ENCODE measurements at places on chromosomes 7 and 10.

GRCh38 chr7:136104269-136104603, 127.1 kb upstream of the MTPN start:
- no peak for DNase-seq

DNA sequence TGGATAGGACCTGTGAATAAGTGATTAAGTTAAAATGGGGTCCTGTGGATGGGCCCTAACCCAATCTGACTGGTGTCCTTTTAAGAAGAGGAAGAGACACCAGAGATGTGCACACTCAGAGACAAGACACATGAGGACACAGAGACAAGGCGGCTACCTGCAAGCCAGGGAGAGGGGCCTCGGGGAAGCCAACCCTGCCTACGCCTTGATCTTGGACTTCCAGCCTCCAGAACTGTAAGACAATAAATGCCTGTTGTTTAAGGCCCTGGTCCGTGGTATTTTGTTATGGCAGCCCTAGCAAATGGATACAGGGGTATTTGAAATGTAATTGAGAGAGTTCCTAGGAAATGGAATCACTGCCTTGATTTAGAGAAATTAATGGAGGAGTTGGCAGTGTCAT, 225.3 kb downstream of the SKAP2 start:
- DNase-seq: no peak

- DNase-seq: no peak
Measured at GRCh38 chr10:4239186-4239585, 454.2 kb upstream of the KLF6 start.

GRCh38 chr7:31071645-31072029, 19.5 kb downstream of the ADCYAP1R1 start:
- DNase-seq: no peak

- no peak for DNase-seq
Measured at GRCh38 chr7:9028012-9028411, 594.6 kb downstream of the NXPH1 start.

DNA sequence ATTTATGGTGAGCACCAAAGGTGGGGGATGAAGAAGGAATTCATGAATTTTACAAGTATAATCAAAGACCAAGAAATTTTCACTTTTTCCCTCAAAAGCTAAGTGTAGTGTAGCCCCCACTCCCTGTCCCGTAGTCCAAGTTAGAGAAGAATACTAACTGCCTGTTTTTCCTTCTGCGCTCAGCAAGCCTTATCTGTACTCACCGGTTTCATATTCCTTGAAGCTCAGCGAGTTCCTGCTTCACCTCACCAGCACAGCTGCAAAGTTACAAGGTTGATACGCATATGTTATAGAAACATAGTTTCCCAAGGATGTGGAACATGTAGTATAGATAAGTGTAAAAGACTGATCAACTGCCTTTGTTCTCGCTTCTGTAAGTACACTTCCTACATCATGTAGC, 16.0 kb upstream of the ZNF33B start:
- DNase-seq: no peak

GRCh38 chr10:111126077-111126476, 49.2 kb downstream of the ADRA2A start:
- DNase-seq: no peak

DNA sequence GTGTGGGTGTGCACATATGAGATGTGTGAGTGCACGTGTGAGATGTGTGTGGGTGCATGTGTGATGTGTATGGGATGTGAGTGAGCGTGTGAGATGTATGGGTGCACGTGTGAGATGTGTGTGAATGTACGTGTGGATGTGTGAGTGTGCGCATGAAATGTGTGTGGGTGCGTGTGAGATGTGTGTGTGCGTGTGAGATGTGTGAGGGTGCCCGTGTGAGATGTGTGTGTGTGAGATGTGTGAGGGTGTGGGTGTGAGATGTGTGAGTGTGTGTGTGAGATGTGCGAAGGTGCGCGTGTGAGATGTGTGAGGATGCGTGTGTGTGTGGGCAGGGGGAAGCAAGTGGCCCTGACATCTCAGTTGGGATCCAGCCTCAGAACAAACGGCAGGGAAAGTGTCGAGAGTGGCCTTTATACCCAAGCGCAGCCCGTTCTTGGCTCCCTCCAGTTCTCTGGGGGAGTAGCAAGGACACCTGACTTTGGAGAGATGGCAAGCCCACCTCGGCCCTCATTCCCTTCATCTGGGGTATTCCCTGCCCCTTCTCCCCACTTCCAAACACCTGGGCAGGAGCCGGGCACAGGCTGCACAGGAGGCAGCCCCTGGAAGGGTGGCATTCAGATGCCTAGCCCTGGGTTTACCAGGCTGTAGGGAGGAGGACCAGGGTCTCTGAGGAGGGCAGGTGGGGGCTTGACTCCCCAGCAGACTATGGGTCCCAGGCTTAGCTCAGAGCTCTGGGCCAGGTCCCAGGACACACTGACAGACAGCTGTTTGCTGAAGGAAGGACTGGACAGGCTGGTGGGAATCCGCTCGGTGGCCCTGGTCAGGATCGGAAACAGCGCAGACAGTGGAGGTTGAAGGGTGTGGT, 31.6 kb downstream of the PPIF start:
- no peak for DNase-seq

- DNase-seq: no peak
Measured at GRCh38 chr10:90222939-90223338, 521.5 kb downstream of the KIF20B start.

- DNase-seq: no peak
Measured at GRCh38 chr7:137480401-137480800, 136.9 kb upstream of the PTN start.

DNA sequence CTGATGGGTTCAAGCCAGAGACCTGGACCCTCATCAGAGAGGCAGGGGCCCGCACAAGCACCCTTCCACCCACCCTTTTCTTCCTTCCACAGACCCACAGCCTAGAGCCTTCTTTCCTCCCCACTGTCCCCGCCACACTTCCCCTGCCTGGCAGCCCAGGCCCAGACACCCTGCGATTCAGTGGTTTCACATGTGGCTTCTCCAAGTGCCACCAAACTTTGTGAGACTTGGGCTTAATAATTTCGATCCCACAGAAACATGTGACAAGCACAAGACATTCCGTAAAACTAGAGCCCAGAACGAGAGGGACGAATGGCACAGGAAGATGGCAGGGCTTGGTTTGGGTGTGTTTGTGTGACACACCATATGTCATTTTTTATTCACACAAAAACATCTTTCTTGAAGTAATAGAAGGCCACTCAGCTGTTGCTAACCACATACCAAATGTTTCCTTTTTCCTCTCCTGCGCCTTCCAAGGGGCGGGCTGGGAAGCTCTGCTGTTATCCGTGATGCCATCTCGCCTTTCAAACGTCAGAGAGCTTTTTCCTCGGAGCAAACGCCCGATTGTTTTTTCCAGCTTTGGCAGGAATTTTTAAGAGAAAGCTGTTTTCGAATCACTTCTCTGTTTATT, 162.9 kb downstream of the GRK5 start:
- no peak for DNase-seq

- DNase-seq: no peak
Measured at GRCh38 chr10:109593682-109594081, 329.6 kb downstream of the XPNPEP1 start.

All from activated naive CD8-positive, alpha-beta T cell treated with anti-CD3 and anti-CD28 coated beads, Interleukin-2, amount 50 U/mL, for 16 hours (primary cell).